Progenitor cell of endocrine pancreas (in vitro differentiated cells): ENCODE measurements at places on chromosomes 1 and 21. TPM values are rescaled to one million over a fixed set of nuclear protein-coding genes. Genes with fewer than 3 reads are reported as not detected.

Gene ESPN
- total RNA-seq, result 49.5 and 54.0 TPM in 2 replicates

Gene OLIG2
- 0.72 and 1.4 TPM in 2 replicates for total RNA-seq

Gene SHE
- not detected in 2 replicates for total RNA-seq

Gene IFNLR1
- total RNA-seq, result 19.6 and 21.2 TPM in 2 replicates

Gene TMPRSS15
- not detected in 2 replicates for total RNA-seq

Gene CASQ1
- not detected in 2 replicates for total RNA-seq

Gene WDR64
- total RNA-seq, result 0.07 TPM in 1 of 2 replicates, not detected in the other

Gene LELP1
- total RNA-seq, result not detected in 2 replicates

Gene CA6
- not detected in 2 replicates for total RNA-seq

DNA sequence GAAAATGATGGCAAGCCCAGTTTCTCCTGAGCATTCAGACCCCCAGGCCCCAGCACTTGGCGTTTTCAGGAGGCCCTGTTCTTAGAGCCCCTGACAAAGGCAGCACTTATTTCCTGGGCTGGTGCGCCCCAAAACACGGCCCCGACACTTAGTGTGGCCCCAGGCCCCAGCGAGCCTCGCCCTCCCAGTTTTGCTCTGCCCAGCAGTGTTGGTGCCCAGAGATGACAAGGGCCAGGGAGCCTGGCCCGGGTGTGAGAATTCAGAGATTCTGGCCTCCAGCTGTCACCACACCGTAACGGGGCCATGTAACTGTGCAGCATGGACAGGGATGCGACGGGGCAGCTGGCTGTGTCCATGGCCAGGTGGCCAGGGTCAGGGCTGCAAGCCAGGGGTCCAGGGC lies 18.0 kb upstream of the ARHGEF16 start:
- no peak for DNase-seq

GRCh38 chr1:47483651-47484050 lies 45.8 kb downstream of the FOXD2 start:
- DNase-seq, result no peak

DNA sequence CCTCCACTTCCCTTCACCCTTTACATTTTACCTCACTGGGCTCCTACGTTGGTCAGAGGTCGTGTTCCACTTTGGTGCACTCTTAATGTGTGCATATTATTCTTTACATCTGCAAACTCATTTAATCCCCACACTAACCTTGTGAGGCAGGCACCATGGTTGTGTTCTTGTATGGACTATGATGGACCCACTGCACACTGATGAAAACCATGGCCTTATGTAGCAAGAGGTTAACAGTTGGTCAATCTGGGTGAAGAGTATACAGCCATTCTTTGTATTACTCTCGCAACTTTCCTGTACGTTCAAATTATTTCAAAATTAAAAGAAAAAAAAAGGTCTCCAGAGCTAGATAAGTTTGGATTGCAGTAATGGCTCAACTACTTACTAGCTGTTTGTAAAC lies 78.5 kb downstream of the RUNX1 start:
- DNase-seq, result no peak

DNA sequence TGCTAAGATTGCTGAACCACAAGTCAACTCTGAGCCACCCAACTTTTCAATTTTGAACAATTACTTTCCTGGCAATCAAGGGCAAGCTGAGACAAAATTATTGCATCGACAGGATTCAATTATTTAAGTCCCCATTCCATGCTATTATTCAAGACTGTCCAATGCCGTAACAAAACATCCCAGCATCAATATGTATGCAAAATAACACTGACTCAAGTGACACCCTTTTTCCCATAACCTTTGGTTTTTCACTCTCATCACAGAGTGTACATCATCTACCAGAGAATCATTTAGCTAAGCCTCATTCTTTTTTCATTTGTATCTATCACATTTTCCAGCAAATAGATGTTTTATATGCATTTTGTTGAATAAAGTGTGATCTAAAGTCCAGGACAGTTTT lies 54.6 kb downstream of the ERICH3 start:
- no peak for DNase-seq

- DNase-seq, result no peak
Observed at GRCh38 chr1:47184822-47185677, 4.8 kb downstream of the PDZK1IP1 start.

GRCh38 chr1:32349211-32349708 lies 13.0 kb downstream of the FAM229A start:
- no peak for DNase-seq

- DNase-seq, result no peak
Observed at GRCh38 chr1:159250638-159251216, 46.1 kb downstream of the ACKR1 start.

DNA sequence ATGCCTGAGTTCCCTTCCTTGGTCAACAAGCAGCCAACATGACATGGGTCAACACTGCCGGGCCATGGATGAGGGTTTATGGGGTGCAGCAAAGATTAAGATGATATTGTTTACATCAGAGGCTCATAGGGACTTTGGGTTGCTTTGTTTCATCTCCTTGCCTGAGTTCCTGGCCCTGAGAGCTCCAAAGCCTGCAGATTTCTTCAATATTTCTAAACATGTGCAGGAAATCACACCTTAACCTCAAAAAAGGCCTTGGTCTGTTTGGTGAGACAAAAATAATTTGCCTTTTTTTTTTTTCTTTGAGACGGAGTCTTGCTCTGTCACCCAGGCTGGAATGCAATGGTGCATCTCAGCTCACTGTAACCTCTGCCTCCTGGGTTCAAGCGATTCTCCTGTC lies 876 bp downstream of the SLAMF8 start:
- no peak for DNase-seq

- no peak for DNase-seq
Observed at GRCh38 chr1:21325231-21325718, 35.0 kb upstream of the ECE1 start.

DNA sequence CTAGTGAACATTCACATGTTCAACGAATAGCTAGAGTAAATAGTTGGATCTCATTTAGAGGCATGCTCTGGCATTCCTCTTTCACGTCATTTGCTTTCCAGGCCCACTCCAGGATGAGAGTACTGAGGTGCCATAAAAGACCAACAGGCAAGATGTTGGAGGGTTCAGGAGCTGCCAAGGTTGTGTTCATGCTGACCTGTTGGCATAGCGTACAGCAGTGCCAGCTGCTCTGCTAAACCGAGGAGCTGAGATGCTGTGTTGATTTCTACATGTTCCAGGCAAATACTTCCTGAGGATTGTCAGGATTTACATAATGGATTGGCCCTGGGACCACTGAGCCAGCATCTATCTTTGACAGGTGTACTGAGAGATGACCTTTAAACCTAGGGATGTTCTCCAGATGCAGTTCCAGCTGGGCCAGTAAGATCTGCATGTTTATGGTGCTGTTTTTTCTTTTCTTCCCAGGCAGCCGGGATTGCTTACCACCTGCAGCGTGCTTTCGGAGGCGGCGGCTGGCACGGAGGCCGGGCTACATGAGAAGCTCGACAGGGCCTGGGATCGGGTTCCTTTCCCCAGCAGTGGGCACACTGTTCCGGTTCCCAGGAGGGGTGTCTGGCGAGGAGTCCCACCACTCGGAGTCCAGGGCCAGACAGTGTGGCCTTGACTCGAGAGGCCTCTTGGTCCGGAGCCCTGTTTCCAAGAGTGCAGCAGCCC lies 66.9 kb downstream of the DISC1 start:
- no peak for DNase-seq

DNA sequence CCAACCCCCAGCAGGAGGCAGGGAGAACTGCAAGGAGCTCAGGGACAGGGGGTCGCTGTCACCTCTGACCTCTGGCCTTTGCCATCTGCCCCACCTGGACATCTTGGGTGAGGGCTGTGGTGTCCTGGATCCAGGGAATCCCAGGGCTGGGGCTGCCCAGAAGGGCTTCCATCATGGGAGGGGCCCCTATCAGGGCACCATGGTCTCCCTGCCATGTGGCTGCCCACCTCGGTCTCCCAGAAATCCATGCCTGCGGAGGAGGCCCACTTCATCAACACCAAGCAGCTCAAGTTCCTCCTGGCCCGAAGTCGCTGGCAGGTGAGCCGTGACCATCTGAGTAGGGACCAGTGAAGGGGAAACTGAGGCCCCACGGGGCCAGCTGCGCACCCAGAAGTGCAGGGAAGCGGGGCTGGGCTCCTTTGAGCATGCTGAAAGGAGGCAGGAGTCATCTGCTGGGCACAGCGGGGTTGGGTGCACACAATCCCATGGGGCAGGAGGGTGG lies 36.1 kb downstream of the TRIM11 start:
- no peak for DNase-seq

DNA sequence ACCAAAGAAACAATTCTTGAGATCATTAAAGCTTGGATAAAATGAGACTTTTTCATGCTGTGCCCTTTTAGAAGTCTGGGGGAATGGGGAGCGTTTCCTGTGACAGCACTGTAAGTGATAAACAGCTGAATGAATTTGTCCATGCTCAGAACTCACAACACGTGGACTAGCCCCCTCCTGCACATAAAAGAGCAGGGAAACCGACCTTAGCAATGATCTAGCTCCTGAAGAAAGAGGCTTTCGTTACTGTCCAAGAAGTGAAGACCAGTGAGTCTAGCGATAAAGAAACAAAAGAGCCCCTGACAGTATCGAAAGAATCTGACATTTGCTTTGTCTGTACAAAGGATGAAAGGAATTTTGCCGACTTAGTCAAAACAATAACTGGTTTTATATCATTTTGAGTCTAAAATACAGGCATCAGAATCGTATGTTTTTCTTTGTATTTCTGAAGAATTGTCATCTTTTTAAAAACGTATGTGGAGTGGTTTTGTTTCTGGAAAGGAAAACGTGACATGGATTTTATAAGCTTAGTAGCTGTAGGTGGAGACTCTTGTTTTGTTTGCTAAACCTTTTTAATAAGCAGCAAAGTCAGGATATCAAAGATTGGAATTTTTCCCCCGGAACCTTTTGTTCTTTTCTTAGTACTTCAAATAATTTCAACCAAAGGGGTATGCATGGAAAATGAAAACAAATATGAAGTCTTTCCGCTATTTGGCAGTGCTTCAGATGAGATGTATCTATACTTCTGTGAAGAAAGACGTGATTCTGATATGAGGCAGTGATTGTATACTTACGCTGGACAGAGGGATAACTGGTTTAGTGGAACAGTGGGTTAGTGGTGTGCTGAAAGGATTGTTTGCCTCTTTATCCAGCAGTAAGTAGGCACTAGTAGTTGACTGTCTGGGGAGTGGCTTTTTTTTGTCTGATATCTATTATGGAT lies 61.0 kb downstream of the MAST2 start:
- DNase-seq, result no peak
